ENCODE measurements at places on chromosomes 4 and X.

DNA sequence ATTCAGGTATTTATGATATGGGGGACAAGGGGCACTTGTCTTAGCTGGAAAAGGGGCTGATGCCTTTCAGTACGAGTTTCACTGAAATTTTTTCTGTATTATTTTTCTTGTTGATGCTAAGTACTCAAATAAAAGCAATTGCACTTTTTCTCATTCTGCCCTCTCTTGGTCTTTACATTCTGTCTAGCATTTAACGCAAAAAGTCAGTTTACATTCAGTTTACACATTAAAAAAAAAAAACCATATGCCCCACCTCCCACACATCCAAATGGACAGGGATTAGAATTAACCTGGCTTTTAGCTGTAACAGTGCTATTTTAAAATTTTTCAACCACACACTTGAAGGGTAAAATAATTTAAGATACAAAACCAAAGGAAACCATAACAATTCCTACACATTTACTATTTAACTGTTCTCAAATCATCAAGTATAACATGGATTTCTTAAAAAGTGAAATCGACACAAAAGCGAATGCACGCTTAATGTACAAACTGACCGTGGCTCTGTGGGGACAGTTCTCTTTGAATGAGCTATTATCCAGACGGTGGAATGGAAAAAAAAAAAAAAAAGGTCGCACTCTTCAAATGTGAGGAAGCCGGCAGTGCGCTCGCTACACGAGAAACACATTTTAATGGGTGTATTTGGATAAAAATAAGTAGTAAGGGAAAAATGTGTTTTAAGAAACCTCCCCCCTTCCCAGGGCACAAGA lies 1.4 kb downstream of the AMMECR1 start:
- no peak for DNase-seq

DNA sequence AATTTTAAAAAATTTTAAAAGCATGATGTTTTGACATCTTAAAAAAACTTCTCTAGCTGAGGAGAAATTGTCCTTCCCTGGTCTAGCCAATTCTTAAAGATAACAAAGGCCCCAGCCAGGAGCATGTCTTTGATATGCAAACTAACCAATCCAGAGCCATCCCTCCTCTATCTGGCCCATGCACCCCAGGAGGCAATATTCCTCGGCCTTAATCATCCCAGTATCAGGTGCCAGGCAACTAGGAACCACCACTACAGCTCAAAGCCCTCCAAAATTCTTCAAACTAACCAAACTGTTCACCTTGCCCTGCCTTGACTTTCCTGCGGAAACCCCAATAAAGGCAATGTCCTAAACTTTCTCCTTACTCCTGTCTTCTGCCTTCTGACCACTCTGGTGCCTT lies 97.8 kb upstream of the USP9X start:
- DNase-seq = no peak

- no peak for DNase-seq
Measured at GRCh38 chr4:12949719-12950490, 534.2 kb downstream of the RAB28 start.

GRCh38 chr4:53908661-53909078 lies 155.7 kb downstream of the CHIC2 start:
- DNase-seq = no peak

Data from activated effector memory CD4-positive, alpha-beta T cell treated with anti-CD3 and anti-CD28 coated beads, Interleukin-2, amount 50 U/mL, for 16 hours (primary cell).